ENCODE measurements at places on chromosomes 2 and 18. TPM values are rescaled to one million over a fixed set of nuclear protein-coding genes. Genes with fewer than 3 reads are reported as not detected.

SNORC gene
- total RNA-seq, result 23.4 TPM

KYNU gene
- 3.9 TPM for total RNA-seq

EML6 gene
- 40.8 TPM for total RNA-seq

PDE11A gene
- 1.2 TPM for total RNA-seq

GPR55 gene
- total RNA-seq, result 3.9 TPM

- no peak for DNase-seq
Observed at GRCh38 chr2:184078496-184078895, 519.8 kb upstream of the ZNF804A start.

GRCh38 chr2:73252238-73253027, 18.3 kb downstream of the CCT7 start:
- DNase-seq, result no peak

DNA sequence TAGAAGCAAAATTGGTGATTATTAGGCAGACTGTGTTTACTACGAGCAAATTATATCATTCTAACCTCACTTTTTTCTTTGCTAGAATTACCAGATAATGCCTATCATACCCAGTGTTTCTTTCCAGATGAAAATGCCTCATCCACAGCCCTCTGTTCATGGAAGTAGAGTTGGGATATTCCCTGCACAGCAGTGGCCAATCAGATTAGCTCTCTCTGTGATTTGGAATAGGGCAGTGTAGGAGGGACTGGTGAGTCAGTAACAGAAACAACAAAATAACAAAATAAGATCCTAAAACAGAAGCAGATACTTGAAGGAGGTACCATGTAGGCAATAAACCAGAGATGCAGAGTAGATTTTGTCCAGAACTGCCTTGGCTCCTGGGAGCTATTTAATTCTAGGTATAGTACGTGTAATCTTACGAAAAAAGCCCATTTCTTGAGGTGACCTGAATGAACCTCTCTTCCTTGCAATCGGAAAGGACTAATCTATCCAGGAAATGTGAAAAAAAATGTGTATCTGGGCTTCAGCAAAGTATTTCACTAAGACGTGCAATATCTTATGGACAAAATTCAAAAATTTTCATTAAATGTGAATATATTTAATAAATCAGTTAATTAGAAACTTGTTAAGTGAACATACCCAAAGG, 18.4 kb upstream of the TMEM17 start:
- DNase-seq, result no peak

DNA sequence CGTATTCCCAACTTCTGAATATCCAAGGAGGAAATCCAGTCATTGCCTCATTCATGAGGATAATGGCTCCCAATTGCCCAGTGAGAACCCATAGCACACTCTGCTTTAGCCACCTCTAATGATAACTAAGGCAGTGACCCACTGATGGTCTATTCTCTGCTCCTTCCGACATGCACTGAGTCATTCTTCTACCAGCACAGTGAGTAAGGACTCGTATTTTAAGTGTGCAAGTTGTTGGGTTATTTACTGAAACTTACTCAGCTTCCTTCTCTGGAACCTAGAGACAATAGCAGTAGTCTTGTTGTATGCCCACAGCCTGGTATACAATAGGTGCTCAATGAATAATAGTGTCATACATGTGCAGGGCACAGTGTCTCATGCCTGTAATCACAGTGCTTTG, 81.1 kb upstream of the ZNF397 start:
- no peak for DNase-seq

DNA sequence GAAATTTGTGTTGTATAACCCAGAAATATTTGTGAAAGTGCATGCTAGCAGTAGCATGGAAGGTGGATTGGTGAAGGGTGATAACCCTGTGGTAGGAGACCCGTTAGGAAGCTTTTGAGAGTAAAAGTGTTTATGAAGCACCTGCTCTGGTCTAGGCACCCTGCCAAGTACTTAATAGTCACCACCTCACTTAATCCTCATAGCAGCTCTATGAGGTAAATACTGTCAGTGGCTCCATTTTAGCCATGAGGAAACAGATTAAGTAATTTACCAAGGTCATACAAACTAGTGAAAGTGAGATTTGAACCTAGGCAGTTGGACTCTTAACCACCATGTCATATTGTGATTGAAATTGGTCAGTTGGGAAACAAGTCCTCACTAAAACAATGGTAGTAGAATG, 66.8 kb downstream of the TET3 start:
- DNase-seq, result no peak

DNA sequence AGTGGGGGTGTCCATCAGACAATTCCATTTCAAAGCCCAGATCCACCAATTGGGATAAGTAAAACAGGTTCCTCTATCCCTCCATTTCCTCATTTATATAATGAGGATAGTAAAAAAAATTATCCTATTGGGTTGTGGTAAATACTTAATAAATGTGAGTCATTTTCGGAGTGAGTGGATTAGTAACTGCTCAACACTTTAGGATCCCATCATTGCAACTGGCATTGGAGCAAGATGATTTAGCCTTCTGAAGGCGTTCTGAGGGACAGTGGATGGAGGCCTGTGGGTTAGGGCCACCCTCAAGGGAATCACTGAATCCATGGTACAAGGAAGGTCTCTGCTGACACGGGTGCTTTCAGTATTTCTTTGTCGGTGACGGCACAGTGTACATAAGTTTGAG, 108.6 kb upstream of the FZD7 start:
- DNase-seq, result no peak

All from dorsolateral prefrontal cortex (tissue), 122 donors.